Hypothalamus (tissue), 51 donors: ENCODE measurements at places on chromosomes 7 and 10.
A peak's percentile ranks its signal among the peaks of the same experiment; 100 is the strongest.

DNA sequence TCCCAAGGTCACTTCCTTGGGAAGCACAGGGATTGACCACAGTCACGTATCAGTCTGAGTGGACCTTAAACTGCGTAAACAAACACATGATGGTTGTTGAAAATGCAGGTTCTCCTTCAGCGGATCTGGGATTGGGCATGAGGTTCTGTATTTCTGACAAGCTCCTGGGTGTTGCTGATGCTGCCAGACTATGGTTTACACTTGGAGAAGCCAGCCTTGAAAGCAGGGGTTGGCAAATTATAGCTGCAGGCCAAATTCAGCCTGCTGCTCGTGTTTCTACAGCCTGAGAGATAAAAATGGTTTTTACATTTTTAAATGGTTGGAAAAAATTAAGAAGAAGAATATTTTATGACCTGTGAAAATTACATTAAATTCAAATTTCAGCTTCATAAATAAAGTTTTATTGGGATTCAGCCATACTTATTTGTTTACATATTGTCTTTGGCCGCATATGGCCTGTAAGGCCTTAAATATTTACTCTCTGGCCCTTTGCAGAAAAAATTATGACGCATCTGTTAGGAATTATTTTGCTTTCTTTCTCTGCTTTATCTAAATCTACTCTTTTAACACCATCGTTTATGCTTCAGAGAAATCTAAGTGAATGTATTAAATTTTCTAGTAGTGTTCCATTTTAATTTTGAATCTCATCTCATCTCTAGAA lies 109.6 kb downstream of the SH2D4B start:
- no peak for DNase-seq

DNA sequence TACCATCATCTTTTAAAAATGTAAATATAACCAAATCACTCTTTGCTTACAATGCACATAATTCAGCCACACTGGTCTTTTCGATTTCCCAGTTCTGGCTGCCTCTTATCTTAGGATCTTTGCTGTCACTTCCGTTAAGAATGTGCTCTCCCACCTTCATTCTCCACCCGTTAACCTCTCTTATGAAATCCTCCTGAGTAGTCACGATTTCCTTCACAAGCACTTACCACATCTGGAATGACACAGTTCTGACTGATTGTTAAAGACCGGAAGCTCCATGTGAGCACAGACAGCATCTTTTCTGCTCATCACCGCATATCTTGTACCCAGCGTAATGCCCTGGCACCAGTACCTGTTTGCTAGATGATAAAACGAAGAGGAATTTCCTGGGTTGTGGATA lies 84.3 kb downstream of the CUL2 start:
- no peak for DNase-seq

DNA sequence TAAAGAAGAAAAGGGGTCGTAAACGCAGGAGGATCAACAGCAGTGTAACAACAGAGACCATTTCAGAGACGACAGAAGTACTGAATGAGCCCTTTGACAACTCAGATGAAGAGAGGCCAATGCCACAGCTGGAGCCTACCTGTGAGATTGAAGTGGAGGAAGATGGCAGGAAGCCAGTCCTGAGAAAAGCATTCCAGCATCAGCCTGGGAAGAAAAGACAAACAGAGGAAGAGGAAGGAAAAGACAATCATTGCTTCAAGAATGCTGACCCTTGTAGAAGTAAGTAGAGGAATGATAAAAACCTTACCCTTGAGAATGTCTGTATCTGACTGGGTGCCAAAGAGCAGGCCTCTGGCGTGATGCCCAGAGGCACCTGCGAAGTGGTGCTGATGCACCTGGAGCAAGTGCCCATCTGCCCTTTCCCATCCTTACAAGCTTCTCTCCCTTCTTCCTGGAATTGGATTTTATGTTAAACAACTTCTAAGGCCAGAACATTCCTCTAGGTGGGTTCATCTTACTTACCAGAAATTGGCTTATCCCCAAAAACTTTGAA lies 86.4 kb upstream of the SAMD8 start:
- DNase-seq, result no peak

- no peak for DNase-seq
These were observed 27.1 kb downstream of the CREM start for GRCh38 chr10:35153716-35154115.

DNA sequence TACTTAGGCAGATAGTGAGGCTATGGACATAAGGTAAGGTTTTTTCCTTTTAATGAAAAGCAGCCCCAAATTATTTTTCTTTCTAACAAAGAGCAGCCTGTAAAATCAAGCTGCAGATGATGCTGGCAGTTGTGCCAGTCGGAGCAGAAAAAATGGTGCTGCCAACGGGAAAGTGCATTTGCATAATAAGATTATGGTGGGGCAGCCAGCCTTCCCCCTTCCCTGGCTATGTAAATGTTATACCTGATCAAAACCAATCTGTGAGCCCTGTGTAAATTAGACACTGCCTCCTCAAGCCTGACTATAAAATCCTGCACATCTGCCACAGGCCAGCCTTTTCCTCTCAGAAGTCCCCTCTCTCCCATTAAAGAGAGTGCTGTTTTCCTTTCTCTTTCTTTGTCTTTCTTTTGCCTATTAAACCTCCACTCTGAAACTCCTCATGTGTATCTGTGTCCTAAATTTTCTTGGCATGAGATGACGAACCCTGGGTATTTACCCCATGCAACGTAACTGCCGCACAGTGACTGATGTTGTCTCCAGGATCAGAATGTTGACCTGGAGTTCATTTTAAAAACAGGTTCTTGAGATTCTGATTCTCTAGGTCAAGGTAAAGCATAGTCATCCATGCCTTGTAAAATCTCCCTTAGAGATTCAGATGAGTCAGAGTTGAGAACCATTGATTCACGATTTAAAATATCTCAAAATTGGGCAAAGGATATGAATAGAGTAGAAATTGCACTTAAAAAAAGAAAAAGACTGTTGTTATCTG lies 167.3 kb upstream of the C1GALT1 start:
- DNase-seq, result no peak

DNA sequence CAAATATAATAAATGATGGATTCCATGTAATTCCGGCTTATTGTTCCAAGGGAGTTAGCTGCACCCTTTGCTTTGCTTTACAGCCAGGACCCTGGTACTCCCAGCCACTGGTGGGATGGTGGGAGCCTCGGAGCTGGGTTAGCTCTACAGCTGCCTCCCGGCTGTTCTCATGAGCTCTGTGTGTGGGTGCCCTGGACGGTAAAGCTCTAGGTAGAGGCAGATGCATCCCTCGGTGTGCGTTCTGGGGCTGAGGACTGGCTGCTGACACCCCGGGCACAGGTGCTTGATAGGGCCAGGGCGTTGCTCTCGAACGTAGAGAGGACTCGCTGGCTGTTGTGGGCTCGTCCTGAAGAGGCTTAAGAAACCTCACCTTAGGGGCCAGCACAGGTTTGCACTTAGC lies 50.1 kb downstream of the PFKP start:
- DNase-seq, result no peak

GRCh38 chr10:83625831-83626360 lies 513.4 kb upstream of the GHITM start:
- no peak for DNase-seq

- no peak for DNase-seq
These were observed 1.0 kb downstream of the PSMC2 start for GRCh38 chr7:103348452-103348851.

GRCh38 chr10:128078136-128078969 lies 47.9 kb downstream of the MKI67 start:
- peak; percentile 9 for DNase-seq

DNA sequence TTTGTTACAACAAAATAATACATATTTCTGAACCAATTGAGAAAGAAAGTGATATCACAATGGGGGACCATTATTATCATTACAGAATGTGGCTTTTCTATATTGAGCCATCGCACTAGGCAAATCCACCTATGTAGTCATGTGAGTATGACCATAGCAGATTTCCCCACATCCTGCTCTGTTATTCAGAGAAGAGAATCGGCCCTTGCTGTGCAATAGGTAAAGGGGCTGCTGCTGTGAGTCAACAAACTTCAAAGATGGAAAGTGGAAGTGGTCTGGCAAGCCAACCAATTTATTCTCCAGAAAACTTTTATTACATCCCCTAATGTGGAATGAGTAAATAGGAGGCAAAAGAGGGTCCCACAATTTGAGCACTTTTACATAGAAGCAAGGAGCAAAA lies 573.4 kb downstream of the ETV1 start:
- DNase-seq, result no peak

DNA sequence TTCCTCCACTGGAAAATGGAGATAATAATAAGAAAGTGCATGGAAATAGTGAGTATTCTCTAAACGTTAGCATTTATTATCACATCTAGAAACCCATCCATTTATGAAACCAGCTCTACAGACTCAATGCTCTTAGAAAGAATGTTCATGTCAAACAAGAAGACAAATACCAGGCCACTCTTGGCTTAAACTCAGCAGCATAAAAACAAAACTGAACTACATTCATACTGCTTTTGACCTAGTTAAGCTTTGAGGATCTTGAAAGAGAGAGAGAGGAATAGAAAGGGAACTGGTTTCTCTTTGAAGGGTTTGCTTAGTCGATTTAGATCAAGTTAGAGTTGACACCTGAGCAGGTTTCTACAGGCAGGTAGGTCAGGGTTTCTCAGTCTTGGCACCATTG lies 332.9 kb upstream of the PRKCQ start:
- no peak for DNase-seq

DNA sequence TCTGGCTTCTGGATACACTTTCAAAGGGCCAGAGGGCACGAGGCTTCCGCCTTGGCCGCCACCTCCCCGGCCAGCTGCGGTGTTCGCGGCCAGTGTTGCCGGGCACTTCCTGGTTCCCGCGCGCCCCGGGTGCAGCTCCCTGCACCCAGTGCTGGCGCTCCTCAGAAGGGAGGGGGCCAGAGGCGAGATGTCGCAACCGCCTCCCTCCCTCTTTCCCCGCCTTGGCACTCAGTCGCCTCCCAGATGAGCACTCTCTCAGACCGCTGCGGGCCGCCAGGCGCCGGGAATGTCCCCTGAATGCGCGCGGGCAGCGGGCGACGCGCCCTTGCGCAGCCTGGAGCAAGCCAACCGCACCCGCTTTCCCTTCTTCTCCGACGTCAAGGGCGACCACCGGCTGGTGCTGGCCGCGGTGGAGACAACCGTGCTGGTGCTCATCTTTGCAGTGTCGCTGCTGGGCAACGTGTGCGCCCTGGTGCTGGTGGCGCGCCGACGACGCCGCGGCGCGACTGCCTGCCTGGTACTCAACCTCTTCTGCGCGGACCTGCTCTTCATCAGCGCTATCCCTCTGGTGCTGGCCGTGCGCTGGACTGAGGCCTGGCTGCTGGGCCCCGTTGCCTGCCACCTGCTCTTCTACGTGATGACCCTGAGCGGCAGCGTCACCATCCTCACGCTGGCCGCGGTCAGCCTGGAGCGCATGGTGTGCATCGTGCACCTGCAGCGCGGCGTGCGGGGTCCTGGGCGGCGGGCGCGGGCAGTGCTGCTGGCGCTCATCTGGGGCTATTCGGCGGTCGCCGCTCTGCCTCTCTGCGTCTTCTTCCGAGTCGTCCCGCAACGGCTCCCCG lies at the start of gene FFAR4:
Gene FFAR4, plus strand, starts transcription at position 231 of the 842 bp plus-strand sequence. Its CDS starts 56 bp downstream, at position 287.
- DNase-seq, result no peak

DNA sequence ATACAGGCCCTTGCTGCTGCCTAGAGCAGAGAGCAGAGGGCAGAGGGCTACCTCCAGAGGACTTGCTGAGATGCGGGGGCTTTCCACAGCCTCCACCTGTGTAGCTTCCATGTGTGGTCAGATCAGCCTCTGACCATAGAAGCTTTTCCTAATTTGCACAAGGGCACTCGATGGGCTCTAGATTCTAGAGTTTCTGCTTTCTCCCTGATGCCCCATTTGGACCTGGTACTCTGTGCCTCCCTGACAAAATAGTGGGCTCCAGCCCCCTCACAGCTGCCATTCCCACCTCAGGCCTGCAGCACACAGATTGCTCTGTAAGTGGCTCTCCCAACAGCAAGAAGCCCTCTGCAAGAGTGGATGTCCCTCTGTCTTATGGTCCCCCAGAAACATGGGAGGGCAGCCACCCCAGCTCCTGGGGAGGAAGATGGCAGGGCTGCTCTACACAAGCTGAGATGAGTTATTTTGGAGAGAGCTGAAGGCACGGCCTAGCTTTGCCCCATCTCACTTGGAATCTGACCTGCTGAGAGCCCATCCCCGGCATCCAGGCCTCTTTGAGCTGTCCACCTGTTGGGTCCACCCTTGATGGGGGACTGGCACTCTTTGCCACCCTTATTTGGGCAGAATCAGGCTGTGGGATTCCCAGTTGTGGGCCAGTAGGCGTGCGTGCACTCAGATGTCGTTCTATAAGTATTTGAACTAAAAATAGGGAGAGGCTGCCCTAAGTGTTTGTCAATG lies 16.7 kb downstream of the TMEM273 start:
- no peak for DNase-seq

- DNase-seq, result no peak
These were observed 33.4 kb downstream of the FAM241B start for GRCh38 chr10:69663369-69663947.

- no peak for DNase-seq
These were observed 202.9 kb downstream of the GRM3 start for GRCh38 chr7:86846494-86847190.

GRCh38 chr10:121572859-121573537 lies 25.2 kb downstream of the FGFR2 start:
- DNase-seq, result no peak

GRCh38 chr10:73875139-73875475 lies 752 bp upstream of the CAMK2G start:
- DNase-seq, result no peak

DNA sequence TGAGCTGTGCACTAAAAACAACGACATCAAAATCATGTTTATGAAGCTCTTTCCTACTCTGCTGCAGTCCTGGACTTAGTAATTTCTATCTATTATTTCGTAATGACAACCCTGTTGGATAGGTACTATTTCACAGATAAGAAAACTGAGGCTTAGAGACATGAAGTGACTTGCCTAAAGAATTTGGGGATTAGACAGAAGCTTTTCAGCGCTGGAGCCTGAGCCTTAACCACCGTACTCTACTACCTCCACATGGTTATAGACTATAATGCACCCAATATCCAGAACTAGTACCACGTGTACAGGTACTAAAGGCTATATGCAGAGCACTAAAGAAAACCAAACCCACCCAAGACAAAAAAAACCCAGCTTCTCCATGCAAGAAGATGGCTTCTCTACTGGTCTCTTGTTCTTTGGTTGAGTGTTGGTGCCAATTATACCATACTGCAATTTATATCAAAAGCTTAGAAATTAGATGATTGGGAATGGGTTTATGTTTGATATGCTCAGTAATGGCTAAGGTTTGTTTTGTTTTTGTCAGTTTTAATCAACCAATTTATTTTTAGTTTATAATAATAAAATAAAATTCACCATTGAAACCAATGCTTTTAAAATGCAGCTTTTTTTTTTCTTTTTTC lies 6.5 kb upstream of the SNX10 start:
- no peak for DNase-seq

- DNase-seq, result no peak
These were observed 31.3 kb downstream of the KIAA1217 start for GRCh38 chr10:24240041-24240751.

GRCh38 chr7:131904760-131905327 lies 348.4 kb upstream of the PODXL start:
- DNase-seq, result no peak

GRCh38 chr7:75033064-75033463 lies 40.5 kb downstream of the RCC1L start:
- DNase-seq, result no peak

- no peak for DNase-seq
These were observed 287.0 kb upstream of the AOAH start for GRCh38 chr7:37011151-37011890.
